Astrocyte of the cerebellum (primary cell): ENCODE measurements at places on chromosomes 5 and 9.

DNA sequence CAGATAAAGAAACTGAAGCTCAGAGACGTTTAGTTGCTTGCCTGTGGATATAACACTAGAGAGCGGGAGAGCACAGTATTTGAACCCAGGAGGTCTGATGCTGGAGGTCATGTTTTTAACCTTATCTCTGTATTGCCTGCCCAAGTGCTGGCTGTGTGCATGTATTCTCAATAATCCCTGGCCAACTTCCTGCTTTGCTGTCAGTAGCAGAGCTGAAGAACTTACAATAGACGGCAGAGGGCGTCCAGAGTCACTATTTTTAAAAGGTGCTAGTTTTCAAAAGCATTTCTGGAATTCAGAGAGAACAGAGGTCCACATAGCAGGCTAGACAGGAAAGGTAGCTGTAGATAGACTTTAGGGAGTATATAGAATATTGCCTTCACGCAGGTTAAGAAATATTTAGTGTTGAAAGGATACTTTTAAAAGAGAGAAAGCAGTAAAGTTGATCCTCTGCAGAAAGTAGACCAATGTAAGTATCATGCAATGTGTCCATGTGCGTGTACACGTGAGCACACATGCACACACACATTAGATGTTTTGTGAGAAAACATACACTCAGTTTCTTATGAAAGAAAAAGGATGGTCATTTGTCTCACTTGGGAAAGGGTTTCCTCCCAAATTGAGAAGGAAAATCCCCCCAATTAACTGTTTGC is 46.3 kb downstream of the PTCD2 start:
- DNase-seq, result peak; percentile 77

DNA sequence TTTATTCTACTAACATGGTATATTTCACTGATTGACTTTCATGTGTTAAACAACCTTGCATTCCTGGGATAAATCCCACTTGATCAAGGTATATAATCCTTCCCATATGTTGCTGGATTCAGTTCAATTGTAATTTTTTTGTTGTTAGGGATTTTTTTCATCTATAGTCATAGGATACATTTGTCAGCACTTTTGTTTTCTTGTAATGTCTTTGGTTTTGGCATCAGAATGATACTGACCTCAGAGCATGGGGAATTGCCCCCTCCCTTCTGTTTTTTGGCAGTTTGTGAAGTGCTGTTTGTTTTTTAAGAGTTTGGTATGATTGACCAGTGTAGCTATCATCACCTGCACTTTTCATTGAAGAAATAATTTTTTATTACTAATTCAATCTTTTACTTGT is 176.8 kb upstream of the RASEF start:
- peak; percentile 36 for DNase-seq

DNA sequence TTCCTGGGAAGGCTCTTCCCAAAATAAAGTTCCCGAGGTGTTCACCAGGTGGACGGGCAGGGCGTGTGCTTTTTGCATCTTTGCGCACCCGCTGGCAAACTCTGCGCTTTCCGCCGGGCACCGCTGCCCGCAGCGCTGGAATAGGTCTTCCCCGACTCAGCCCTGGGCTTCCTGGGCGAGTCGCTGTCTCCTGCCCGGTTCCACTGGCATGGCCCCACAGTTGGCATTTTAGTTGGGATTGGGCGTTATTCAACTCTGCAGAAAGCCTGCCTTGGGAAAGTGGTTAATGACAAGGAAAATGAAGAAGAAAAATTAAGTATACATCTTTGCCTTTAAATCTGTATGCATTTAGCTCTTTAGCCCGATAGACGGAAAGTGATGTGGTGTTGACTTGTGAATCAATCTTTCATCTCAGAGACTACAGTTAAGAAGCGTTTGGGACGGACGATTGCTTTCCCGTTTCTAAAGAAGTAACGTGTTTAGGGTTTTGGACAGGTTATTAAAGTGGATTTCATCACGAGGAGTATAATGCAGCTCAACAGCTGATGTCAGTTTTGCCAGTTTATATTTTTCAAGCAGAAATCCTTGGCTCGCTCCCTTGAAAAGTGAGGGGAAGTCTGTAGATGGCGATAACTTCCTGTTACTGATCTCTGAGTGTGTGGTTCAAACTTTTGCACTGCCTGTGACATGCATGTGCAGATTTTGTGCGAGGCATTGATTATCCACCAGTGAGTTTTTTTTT is 946 bp downstream of the ADCY2 start:
- DNase-seq, result peak; percentile 13

- no peak for DNase-seq
Observed at GRCh38 chr9:115030006-115030405, 88.0 kb downstream of the TNC start.

- DNase-seq, result no peak
Observed at GRCh38 chr5:107023732-107024131, 647.0 kb downstream of the EFNA5 start.

DNA sequence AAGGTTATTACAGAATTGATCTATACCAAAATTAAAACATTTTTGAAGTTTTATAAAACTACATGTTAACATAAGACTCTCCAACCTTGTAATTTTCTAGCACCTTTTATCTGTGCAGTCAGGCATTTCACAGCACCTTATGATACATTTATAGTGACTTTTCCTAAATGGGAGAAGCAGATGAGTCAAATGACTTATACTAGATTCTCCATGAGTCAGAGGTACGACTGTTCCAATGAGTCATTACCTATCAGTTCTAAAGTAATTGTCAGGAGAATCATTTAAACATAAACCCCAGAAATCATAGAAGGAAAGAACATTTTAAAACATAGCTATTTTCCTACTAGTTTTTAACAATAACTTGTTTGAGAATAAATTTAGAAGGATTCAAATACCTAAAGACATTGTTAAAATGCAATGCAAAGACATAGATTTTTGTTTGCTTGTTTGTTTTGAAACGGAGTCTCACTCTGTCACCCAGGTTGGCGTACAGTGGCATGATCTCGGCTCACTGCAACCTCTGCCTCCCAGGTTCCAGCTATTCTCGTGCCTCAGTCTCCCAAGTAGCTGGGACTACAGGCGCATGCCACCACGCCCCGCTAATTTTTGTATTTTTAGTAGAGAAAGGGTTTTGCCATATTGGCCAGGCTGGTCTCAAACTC is 34.7 kb upstream of the DMXL1 start:
- peak; percentile 24 for DNase-seq

DNA sequence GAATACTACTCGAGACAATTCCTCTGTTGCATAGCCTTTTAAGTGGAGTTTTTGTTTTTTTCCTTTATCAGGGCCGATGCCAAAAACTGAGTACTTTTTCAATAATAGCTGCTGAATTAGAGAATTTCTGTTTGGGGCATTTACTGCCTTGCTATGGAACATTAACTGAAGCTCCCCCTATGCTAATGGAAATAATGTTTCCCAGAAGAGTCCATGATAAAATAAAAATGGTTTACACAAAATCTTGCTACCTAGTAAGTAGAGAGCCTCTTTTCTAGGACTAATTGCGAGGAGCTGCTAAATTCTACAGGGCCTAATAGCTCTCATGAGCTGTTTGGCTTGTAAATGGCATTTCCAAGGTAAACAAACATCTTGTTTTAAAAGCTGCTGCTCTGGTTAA is 128.2 kb upstream of the MYO10 start:
- DNase-seq, result no peak

DNA sequence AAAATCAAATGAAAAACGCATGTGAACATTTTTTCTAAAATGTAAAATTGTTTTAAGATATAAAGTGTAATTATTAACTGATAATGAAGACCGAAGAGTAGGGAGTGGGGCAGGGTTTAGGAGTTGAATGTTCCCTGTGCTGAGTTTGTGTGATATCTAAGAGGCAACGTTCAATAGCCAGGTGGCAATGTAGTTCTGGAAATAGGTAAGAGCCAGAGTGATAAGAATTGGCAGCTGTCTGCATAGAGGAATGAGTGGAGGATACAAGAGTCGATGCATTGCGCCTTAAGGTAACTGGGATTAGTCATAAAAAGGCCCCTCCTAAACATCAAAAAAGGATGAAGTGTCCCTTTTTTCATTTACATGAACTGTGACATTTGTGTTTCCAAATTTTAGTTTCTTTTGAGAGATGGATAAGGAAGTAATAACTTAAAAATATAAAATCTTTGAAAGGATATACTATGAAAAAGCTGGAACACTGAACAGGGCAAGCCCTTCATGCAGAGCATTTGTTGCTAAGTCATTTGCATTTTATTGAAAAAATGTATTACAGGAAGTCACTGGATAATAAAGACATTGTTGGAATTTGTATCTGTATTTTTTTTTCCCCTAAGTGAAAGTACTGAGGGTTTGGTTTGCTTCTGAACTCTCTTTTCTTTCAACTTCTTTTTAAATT is 659.3 kb downstream of the ACTL7B start:
- no peak for DNase-seq

DNA sequence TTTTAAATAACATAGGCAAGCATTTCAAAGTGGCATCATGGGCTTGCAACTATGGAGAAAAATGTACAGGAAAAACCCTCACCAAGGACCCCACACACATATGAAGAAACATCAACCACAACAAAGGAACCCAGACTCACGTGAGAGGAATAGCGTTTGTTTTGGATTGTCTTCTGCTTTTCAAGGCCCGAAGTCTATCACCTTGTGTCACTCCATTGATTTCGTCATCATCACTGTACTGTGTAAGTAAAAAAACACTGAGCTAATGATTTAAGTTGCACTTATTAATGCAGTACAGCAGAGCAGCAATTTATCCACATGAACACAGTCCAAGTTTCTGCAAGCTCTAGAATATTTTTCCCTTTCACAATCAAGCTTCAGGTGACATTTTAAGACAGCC is 72.4 kb downstream of the HABP4 start:
- DNase-seq, result no peak

GRCh38 chr9:118975736-118976135 is 393.5 kb downstream of the BRINP1 start:
- no peak for DNase-seq

- DNase-seq, result no peak
Observed at GRCh38 chr5:133467826-133468463, 144.4 kb downstream of the FSTL4 start.

- no peak for DNase-seq
Observed at GRCh38 chr5:98401656-98402055, 371.8 kb upstream of the RGMB start.

DNA sequence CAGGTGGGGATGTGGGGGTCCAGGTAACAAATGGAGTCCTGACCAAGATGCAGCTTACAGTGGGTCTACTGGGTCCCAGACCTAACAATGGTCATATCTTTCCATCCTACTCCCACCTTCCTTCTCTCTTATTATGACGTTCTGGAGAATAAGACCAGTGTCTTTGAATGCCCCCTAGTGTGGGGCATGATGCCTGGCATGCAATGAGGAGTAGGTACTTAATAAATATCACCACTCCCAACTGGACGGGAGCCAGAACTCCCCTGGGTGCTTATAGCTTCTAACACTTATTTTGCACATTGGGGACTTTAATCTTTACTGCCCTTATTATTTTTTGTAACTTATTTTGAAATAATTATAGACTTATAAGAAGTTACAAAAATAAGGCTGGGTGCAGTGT is 98.2 kb downstream of the NDFIP1 start:
- no peak for DNase-seq

- no peak for DNase-seq
Observed at GRCh38 chr5:148951612-148952011, 111.2 kb downstream of the SH3TC2 start.

GRCh38 chr5:143177263-143177983 is 226.1 kb downstream of the NR3C1 start:
- DNase-seq, result peak; percentile 89

DNA sequence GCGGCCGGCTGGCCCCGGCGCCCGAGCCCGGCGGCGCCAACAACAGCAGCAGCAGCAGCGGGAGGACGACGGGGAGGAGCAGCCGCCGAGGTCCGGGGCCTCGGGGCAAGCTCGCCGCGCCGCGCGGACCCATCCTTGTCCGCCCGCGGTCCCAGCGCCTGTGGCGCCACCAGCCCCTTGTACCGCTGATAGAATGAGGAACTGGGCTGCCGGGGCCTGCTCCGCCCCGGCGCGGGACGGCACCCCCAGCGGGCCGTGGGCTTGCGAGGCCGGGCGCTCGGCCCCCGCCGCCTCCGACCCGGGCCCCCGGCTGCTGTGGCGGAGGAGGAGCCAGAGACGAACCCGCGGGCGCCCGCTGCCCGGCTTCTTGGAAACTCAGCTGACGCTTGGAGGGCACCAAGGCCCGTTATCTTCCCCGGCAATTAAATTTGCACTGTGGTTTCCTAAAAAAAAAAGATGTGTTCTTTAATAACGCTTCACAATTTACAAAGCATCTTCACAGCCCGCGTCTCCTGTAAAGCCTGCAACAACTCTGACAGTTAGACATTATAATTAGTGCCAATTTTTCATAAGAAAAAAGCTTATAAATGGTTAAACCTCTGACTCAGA is at the start of gene ARSB:
Gene ARSB (minus strand): TSS at position 195 of the 609 bp plus-strand sequence. CDS start 62 bp downstream, at position 133.
- DNase-seq, result no peak

- DNase-seq, result no peak
Observed at GRCh38 chr9:94829380-94830070, 103.0 kb downstream of the AOPEP start.

DNA sequence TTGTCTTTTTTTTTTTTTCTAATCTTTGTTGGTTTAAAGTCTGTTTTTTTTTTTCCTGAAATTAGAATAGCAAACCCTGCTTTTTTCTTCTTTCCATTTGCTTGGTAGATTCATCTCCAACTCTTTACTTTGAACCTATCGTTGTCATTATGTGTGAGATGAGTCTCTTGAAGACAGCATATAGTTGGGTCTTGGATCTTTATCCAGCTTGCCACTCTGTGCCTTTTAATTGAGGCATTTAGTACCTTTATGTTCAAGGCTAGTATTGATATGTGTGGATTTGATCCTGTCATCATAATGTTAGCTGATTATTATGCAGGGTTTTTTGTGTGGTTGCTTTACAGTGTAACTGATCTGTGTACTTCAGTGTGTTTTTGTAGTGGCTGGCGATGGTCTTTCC is 383.8 kb downstream of the MAN2A1 start:
- DNase-seq, result no peak

GRCh38 chr9:127122176-127123063 is at the start of gene ANGPTL2:
TSS of gene ANGPTL2 (minus strand) at chr9:127122635. CDS start at chr9:127108731, 13,904 bp downstream.
- peak; percentile 66 for DNase-seq

GRCh38 chr5:32270946-32271345 is 41.8 kb downstream of the MTMR12 start:
- DNase-seq, result no peak

- DNase-seq, result no peak
Observed at GRCh38 chr9:86997156-86997555, 49.9 kb upstream of the GAS1 start.

- no peak for DNase-seq
Observed at GRCh38 chr9:37309136-37309535, 113.4 kb upstream of the GRHPR start.

GRCh38 chr9:6144947-6145346 is 70.7 kb upstream of the IL33 start:
- DNase-seq, result no peak

GRCh38 chr9:37953775-37954437 is 50.0 kb upstream of the SLC25A51 start:
- peak; percentile 75 for DNase-seq

- peak; percentile 6 for DNase-seq
Observed at GRCh38 chr9:130143958-130144366, 28.2 kb upstream of the NCS1 start.
